EL (cell line): ENCODE measurements at places on chromosomes 4 and X.
A peak's percentile ranks its signal among the peaks of the same experiment; 100 is the strongest.

DNA sequence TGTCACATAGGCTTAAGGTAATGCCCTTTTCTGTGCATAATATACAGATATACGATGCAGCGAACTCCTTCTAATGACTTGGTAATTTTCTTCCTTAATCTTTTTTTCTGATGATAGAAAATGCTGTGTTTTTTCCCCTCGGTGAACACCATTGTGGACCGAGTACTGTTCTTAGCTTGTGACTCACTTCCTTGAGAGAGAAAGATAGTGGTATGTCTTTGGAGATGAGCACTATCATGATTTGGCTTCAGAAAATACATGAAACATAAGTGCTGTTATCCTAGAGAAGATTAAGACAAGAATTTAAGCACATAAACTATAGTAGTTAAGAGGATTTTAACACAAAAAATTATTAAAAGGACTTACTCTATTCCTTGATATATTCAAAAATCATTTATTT, 63.9 kb downstream of the RS1 start:
- peak; percentile 1 for DNase-seq

GRCh38 chr4:14125375-14126129, 498.0 kb upstream of the BOD1L1 start:
- DNase-seq = no peak

DNA sequence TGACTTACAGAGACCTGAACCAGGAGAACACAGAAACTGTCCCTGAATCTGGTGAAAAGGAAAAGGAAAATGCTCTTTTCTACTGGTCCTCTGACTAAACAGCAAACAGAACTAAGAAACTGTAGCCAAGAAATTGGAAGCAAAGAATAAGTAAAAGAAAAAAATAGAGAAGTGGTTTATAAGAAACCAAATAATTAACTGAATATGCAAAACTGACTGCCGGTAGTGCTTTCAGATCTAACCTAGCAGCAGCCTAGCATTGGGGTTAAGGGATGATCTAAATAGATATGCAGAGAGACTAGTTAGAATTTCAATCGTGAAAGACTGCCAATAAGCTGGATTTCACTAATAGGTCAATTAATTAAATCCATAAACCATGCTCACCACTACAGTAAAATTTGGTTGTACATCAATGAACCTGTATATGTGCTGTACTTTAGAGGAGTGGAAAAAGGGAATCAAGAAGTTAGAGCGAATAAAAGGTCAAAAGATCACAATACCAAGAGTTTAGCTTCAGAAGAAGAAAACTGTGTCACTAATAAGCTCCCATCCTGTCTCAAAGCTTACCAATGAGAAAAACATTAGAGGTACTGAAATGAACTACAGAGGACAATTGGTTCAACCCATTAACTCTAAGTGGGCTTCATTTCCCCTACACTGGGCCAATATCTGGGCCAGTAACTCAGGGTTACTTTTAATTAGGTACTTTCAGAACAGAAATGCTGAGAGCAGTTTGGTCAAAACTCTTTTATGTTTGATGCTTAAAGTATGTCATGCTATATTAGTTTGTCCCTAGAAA, 53.6 kb downstream of the KLHL13 start:
- no peak for DNase-seq

DNA sequence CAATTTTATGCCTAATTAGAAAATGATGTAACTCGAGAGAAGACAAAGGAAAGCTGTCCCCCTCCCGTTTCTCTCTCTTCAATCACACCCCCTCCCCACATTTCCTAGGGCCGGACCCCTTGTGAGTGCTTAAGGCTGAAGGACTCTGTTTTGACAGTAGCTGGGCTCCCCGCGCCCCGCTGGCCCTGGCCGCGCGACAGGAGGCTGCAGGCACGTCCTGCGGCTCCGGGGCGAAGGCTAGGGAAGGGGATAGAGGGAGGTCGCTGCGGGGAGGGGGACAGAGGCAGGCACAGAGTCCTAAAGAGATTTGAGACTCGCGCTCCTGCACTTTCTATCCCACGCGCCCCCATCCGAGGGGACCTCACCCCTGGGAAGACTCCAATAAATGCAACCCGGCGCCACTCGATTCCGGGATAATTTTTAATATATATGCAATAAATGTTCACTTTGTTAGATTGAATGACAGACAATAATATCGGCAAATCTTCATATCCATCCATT, 56.2 kb upstream of the TMEM33 start:
- no peak for DNase-seq

DNA sequence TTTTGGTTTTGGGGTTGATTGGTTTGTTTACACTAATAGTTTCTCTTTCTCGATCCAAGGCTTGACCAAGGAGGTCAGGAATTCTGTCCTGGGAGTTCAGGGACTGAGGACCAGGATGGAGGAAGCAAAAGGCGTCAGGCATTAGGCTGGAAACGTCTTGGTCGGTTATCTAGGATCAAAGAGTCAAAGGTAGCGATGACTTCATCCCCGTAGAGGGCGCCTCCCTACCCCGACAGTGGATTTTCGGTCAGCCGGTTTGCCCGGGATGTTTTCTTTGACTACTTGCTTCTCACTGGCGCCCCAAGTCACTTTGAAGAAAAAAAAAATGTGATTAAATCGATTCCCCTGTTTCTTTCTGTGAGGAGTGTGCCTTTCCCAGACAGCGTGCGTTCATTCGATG, 980 bp upstream of the FHDC1 start:
- no peak for DNase-seq

DNA sequence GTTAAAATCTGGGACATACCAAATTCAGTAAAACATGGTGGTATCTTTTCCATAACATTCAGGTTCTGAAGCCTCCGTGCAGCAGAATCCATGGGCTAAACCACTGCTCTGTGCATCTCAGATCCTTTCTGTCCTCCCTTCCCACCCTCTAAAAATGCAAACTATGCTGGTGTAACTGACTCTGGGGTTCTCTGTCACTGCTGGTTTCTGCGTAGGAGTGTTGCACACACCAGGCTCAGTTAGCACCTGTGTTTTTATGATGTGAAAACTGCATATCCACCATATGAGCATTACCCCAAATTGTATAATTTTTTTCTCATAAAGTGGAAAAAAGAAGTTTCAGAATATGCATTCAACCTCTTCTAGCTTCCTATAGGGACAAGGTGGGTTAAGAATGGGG, 22.4 kb upstream of the IL21 start:
- DNase-seq = no peak

- no peak for DNase-seq
Measured at GRCh38 chr4:171602638-171603355, 210.4 kb upstream of the GALNTL6 start.

GRCh38 chr4:167111092-167111491, 123.2 kb downstream of the SPOCK3 start:
- no peak for DNase-seq

DNA sequence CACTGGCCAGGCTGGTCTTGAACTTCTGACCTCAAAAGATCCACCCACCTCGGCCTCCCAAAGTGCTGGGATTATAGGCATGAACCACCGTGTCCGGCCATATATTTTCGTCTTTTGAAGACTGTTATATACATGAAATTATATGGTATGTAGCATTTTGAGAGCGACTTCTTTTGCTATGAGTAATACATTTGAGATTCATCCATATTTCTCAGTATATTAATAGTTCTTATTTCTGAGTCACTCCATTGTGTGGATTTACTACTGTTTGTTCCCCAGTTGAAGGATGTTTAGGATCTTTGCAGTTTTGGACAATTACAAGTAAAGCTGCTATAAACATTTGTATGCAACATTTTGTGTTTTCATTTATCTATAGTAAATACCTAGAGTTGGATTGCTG, 34.9 kb downstream of the GNL3L start:
- peak; percentile 2 for DNase-seq

DNA sequence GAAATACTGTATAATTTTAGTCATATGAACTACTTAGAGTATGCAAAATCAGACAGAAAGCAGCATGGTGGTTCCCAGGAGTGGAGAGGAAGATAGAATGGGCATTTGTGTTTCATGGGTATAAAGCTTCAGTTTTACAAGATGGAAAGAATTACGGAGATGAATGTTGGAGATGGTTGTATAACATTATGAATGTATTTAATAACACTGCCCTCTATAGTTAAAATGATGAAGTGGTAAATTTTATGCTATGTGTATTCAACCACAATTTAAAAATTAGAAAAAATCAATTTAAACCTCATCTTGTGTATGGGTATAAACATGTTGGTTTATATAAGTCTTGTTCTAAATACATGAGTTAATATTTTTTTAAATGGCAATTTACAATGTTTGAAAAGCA, 521.1 kb downstream of the FSTL5 start:
- DNase-seq = no peak

DNA sequence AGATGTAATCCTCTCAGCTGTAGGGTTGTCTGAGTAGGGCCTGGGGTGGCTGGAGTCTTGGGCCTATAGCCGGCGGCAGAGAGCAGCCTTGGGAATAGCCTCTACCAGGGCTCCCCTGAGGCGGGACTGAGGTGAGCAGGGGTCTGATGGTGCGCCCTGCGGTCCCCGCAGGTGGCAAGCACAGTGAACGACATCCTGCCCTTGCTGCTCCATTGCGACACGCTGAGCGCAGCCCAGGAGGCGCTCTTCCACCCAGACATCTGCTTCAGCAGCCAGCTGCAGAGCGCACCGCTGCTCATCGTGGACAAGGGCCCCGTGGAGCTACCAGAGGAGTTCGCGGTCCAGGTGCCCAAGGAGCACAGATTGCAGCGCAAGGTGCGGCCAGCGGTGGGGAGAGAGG, 317.0 kb downstream of the ADGRL3 start:
- no peak for DNase-seq

DNA sequence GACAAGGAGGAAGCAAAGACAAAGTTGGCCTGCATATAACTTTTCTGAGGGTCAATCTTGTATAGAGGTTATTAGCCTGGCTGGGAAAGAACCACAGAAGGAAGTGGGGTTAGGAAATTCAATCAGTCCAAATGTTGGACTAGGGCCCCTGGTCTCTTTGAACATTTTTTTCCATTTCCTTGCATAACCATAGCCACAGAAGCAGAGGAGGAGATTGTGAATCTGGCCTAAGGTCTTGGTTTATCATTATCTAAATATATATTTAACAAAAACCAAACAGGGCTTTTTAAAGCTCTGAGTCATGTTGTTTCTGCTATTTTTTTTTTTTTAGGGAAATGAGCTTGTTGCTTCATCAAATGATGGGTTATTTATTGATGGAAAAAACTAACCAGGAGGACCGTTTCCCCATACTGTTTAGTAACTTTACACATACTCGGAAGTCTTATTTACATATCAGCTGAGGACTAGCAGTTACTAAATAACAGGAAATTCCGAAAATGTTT, 97.7 kb upstream of the ACSL4 start:
- peak; percentile 35 for DNase-seq

- no peak for DNase-seq
Measured at GRCh38 chrX:38861489-38861888, 60.2 kb downstream of the MID1IP1 start.
